Left ventricle myocardium superior (tissue), 1 donor: ENCODE measurements at places on chromosomes 1 and 21. TPM values are rescaled to one million over a fixed set of nuclear protein-coding genes. Genes with fewer than 3 reads are reported as not detected.

- DNase-seq = peak; percentile 72
These were observed 22.9 kb upstream of the LDLRAP1 start for GRCh38 chr1:25520446-25521061.

- DNase-seq = no peak
These were observed 112.1 kb upstream of the ARTN start for GRCh38 chr1:43821471-43821870.

CYYR1 gene
- total RNA-seq = 27.5 TPM

- DNase-seq = no peak
These were observed 193.2 kb downstream of the DHRS3 start for GRCh38 chr1:12424793-12425192.

TMPRSS3 gene
- total RNA-seq = not detected

BTBD19 gene
- total RNA-seq = 2.5 TPM

DNA sequence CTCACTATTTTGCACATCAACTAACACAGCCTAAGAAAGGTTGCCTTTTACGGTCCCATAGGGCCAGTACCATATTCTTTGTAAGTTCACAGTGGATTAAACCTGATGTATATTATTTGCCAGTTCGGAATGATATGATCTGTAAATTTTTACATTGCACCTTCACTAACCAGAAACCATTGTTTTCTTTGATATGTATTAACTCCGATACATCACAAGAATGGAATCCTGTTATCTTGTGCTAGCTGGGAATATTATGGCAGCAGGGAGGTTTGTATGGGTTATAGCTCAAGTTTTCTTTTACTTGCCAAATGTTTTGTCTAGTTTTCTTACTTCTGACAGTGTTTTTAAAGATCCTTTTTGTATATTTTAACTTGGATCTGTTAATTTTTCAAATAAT, 51.4 kb upstream of the S1PR1 start:
- DNase-seq = no peak

- no peak for DNase-seq
These were observed 15.2 kb downstream of the RGS4 start for GRCh38 chr1:163084330-163084729.

DNA sequence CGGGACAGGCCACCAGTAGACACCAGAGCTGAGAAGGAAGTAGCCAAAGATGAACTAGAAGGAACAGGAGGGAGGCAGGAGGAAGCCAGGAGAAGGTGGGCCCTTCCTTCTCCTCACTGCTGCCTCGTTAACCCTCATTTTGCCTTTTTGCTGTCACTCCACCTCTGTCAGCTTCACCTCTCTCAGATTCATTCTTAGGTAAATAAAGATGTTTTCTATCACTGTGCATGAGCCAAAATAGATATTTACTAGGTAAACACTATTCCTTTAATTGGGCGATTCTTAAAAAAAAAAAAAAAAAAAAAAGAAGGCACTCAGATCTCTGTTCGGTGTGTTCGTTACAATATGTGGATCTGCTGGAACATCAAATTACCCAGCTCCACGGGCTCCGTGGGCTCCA, 112.3 kb downstream of the GLUL start:
- no peak for DNase-seq
